Aorta (tissue), 5 donors: ENCODE measurements at places on chromosomes 5 and 9. TPM values are rescaled to one million over a fixed set of nuclear protein-coding genes. Genes with fewer than 3 reads are reported as not detected.

Gene LAMC3
- 0.39 TPM for total RNA-seq

Gene TLN1
- total RNA-seq: 735 TPM

Gene FGF10
- 10.0 TPM for total RNA-seq

Gene FGFR4
- total RNA-seq: 0.57 TPM

Gene MYMK
- total RNA-seq: not detected

DNA sequence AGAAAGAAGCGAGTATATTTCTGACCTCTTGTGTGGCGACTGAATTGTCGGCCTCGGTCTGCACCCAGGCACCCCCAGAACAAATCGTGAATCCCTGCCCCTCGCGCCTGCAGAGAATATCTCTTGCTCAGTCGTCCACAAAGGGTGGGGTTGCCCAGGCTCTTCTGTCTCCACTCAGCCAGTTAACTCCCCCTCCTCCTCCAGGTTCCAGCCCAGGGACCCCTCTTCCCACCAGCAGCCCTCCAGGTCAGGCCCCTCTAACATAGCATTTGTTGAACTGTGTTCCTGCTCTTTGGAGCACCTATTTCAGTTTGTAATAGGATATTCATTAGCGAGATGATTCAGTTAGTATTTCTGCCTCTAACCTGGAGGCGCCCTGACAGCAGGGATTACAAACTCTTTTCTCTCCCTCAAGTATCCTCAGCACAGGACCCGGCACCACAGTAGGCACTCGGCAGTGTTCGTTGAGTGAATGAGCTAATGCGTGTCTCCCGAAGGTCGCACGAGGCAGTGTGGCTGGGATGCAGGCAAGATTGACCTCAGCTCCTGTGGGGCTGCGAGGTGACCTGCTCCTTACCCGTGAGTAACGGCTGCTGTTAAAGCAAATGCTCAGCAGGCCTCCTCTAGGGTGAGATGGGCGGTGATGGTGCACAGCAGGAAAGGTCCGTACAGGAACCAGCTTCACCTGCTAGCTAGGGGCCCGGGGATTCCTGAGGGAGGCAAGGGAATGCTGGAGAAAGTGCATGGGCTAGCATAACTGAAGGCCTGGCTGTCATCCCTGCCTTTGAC, 25.8 kb downstream of the ZBTB34 start:
- DNase-seq: no peak

- DNase-seq: no peak
Observed at GRCh38 chr5:40831346-40832210, 3.4 kb downstream of the RPL37 start.

DNA sequence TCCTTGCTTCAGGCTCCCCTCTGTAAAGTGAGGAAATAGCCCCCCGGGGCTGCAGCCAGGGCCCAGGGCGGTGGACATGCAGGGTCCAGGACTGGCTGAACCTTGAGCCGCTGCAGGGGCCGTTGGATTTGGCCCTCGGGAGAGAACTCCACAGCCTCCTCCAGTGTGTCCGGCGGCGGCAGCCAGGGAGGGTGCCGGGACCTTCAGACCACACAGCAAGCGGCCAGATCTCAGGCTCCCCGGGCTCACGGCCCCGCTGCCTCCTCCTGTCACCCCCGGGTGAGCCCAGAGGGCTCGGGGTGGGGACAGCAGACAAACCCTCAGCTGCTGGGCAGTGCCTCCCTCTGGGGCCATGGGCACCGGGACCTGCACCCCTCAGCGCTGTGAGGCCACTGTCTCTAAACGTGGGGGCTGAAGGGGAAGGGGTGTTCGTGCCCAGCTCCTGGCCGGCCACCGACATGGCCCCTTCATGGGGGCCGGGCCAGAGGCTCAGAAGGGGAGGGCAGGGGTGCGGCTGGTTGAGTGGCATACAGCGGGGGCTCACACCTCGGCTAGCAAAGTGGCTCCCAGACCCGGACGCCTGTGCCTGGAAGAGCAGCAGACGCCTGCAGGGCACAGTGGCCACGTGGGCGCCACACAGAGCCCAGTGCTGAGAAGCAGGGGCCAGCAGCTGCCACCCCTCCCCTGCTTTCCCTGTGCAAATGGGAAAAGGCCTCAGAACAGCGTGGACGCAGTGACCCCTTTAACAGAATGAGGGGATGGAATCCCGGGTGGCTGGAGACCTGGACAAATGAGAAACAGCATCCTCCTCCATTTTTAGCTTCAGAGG, 19.7 kb downstream of the SLC9A3 start:
- no peak for DNase-seq

DNA sequence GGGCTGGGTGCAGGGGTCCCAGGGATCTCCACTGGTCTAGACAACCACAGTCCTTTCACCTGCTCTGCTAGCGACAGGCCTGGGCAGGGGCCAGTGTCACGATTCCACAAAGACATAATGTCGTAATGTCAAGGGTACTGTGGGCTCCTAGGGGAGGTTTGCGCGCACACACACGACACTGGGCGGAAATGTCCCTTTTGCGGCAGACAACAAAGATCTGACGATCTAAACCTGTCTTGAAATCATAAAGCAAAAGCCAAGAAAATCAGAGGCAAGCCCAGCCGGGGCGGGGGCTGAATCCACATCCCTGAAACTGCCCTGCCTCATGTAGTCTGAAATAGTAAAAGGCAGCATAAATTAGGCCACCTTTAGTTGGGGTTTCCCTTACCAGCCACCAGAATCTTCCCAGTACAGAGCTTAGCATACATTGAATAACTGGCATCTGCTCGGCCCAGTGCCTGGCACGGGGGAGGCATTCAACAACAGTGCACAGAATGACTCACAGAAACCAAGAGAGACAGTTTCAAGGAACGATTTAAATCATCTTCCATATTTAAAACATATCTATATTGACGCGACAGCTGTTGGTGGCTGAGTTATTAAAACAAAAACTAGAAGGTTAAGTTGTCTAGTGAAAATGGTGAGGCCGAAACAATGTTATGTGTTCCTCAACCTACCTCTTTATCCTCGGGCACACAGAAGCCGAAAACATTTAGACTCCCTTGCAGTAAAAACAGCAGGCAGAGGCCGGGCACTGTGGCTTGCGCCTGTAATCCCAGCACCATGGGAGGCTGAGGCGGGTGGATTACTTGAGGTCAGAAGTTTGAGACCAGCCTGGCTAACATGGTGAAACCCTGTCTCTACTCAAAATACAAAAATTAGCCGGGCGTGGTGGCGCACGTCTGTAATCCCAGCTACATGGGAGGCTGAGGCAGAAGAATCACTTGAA, 151.0 kb downstream of the MYO10 start:
- no peak for DNase-seq

- no peak for DNase-seq
Observed at GRCh38 chr5:131274326-131275063, 10.6 kb downstream of the CDC42SE2 start.

DNA sequence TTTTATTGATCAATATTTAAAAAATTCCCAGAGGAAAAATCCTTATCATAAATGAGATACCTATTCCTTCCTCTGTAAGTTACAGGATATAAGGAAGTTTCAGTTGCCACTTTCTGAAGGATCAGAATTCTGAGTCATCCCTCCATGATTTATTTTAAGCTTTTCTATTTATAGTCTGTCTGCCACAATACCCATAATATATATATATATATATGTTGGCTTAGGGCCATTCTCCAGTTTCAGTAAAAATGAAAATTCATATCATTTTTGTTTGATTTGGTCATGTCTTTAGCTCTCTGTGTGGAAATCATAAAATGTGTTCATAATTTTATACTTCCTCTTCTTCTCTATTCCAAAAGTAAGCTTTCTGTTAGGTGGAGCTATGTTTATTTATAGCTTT, 215.8 kb upstream of the CYLC2 start:
- no peak for DNase-seq

DNA sequence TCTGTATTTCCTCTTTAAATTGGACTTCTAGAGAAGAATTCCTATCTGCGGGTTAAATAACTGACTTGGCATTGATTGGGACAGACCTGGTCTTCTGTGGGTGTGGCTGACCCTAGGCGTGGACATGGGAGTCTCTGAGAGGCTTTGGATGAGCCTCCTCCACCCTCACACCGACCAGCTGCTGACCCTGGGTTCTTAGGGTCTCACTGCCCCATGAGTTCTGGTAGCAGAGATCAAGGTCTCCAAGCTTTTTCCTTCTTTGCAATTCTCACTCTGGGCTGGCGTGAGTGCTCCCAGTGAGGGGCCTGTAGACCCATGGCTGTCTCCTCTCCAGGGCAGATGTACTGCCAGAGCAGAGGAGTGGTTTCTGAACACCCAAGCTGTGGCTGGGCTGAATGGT, 41.6 kb upstream of the PITX1 start:
- DNase-seq: peak; percentile 33

DNA sequence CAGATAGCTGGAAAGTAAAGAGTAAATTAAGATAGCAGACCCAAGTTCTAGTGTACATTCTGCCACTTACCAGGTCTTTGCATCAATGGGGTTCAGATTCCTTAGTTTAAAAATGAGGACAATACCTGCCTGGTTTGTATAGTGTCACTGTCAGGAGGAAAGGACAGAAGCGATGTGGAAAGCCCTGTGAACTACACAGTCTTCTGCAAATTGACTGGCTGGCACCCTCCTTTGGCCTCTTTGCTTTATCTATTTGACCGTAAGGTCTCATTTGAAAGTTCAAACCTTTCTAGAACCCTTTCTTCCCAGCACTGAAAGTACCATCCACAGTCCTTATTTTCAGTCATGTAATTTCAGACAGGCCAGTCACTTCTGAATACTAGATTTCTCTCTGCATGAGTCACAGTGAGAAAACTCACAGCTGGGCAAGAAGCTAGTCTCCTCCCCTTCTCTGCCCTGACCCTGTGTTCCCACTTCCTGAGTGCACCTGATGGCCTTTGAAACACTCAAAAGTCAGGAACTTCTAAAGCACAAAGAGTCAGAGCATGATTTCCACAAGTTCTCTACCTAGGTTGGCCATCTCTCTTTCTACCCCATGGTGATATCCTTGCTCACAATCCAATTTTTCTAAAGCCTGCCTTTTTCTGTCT, 91.3 kb upstream of the RASEF start:
- no peak for DNase-seq

DNA sequence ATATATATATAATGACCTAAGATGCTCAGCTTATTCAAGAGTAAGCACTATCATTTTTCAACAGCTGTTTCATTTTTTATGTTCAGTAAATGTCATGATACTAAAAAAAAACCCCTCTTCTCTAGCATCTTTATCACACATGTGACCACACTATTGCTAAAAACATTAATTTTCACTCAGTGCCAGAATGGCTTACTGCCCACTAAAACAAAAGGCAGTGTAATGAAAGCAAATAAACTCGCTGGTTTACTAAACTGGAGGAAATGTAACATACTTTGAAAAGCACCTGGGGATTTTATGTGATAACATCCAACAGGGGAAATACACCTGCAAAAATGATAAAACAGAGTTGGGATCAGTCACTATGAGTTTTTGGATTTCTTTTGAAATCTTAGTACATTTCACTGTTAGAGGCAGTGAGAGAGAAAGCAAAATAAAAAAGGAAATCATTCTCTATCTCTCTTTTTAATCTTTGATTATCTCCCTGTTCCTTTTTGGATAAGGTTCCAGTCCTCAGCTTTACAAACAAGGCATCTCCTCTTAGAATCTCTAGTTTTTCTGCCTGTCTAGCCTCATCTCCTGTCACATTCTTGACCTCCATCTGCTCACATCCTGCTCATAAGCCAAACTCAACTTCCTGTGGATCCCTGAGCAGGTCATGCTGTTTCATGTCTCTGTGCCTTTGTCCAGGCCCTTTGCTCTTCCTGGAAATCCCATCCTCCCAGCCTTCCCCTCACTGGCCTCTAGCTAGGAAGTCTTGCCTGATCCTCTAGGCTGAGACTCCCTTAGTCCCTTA, 338.0 kb downstream of the MAN2A1 start:
- DNase-seq: no peak

GRCh38 chr5:139138809-139139208, 59.4 kb downstream of the SIL1 start:
- DNase-seq: peak; percentile 55
